T47D (cell line): ENCODE measurements at places on chromosomes 6 and 20.

DNA sequence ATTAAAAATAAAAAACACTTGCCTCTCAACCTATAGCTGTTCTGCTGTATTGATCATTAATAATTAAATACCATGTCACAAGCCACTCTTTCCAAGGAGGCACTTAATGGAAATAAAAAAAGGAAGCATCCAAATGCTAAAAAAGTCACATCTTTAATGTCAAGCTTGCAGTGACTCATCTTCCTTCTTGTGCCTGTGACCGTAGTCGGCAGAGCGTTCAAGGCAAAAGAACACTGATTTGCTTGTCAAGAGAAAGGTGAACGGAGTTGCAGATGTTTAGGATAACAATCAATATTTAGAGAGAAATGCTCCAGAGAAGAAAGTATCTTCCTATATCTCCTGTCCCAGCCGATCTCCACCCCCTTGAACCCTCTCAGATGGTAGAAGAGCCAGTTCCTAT lies 341.0 kb upstream of the OPRM1 start:
- no peak for DNase-seq

- no peak for DNase-seq
These were observed 906.8 kb upstream of the CITED2 start for GRCh38 chr6:140281236-140281635.

DNA sequence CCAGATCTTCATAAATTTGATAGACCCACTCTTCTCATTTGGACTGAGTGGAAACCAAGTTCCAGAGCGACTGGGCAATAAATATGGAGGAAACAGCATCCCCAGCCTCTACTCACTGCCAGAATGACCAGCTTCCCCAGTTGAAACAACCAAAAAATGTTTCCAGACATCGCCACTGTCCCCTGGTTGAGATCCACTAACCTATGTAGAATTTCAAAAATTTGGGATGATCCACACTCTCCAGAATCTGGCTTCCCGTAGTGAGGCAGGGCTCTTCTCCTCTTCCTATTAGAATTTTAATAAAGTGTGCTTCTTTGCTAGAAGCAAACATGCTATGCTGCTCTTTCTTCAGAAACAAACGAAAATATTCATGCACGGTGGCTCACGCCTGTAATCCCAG lies 287.0 kb upstream of the SUPT3H start:
- DNase-seq = no peak

- no peak for DNase-seq
These were observed 271.0 kb upstream of the HSF2 start for GRCh38 chr6:122128445-122128844.

DNA sequence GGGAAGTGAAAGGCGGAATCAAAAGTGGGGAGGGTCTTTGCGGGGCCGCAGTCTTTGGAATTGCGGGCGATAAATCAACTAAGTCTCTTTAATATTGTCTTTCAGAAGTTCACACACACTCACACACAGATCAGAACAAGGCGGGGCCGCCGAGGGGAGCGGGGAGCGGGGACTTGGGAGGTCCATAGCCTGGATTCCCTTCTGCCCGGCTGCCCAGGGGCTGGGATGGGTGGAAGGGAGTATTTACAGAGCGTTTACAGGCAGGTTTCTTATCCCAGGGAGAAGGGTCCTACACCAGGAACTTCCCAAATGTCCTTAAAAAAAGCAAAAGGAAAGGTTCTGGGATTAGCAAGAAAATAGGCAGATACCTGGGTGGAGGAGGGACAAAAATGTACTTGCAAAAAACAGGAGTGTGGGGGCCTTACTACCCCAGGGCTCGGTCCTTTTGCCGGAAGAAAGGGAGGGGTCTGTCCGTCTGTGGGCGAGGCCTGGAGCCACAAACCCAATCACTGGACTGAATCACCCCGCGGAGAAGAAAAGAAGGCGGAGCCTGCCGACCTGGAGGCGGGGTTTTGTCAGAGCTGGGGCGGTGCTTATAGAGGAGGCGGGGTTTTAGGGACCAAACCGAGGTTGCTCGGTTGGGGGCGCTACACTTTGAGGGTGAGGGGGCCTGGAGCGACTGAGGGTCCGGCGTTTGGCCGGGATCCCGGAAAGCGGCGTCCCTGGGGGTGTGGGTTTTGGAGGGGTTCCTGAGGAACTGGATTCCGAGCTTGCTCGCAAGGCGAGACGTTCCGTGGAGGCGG lies 3.2 kb downstream of the PRRT1 start:
- no peak for DNase-seq

GRCh38 chr6:35794536-35795452 lies 2.3 kb downstream of the CLPS start:
- no peak for DNase-seq

- no peak for DNase-seq
These were observed 11.9 kb downstream of the ADGRF4 start for GRCh38 chr6:47710295-47710694.

DNA sequence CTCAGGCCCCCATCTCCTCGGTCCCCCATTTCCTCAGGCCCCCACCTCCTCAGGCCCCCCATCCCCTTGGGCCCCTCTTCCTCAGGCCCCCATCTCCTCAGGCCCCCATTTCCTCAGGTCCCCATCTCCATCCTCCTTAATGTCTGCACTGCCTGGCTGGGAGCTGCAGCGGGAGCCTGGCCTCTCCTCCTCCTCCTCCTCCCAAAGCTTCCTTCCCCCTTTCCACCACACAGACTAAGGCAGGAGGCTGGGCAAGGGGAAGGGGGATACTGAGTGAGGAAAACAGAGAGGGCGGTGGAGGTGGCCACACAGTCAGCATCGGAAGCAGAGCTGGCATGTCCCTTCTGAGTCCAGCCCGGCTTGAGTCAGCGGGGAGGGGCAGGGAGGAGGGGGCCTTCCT lies 122.6 kb upstream of the RPS6KA2 start:
- DNase-seq = no peak

DNA sequence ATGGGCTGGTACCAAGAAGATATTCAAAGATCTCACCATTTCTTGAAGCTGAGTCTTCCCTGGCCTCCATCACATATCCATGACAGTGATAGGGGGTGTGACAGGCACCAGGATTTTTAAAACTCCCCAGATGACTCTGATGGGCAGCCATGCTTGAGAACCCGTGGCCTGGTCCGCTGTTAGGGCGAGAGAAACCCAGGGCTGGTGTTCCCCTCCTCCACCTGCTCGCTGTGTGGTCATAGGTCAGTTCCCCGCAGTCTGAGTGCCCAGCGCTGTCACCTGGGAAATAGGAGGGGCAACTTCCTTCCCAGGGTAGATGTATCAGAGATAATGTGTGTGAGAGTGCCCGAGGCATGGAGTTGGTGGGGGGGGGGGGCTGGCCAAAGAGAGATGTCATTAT lies 50.9 kb downstream of the TMEM242 start:
- no peak for DNase-seq

GRCh38 chr20:14334306-14334930 lies 3.0 kb downstream of the FLRT3 start:
- no peak for DNase-seq

DNA sequence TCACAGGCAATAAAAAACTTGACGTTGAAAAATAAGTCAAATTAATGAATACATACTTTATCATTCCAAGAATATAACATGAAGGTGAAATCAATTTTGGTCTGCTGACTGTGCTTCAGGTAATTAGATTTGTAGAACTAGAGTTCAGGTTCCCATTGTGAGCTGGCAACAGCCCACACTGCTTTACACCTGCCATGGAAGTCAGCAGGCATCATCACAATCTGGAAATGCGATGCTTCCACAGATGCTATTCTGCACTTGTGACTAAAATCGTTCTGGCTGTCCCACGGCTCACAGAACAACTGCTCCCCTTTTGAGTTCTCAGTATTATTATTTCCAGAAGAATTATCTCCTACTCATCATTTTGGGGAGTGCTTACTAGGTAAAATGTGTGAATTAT lies 62.6 kb upstream of the THEMIS start:
- no peak for DNase-seq

DNA sequence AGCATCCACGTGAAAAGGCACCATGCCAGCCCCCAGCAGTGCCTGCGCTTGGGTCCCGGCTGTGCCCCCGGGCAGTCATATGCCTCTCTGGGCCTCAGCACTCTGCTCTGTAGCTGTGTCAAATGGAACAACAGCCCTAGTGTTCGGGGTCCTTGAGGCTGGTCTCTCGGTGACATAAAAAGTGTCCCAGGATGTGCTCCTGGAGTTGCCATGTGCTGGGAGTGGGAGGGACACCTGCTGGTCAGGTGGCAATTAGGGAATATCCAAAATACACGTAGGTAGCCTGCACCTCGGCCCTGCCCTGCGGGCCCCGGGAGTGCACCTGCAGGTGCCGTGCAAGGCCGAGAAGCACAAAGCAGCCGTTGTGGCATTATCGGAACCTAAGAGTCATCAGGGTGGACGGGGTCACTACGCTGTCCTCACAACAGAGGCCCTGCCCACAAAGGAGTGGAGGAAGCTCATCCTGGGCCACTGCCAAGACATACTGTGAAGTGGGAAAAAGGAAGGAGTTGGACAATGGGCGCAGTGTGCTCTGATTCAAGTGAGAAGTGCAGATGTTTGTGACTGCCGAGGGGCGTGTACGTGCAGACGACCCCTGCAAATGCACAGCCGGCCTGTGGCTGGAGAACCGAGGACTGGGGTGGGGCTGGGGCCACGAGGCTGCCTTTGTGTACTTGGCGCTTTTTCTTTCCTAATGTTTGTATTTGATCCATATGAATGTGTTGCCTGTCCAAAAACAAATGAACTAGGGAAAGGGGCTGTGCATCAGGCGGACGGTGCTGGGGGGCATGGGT lies 24.6 kb downstream of the SLCO4A1 start:
- no peak for DNase-seq

- DNase-seq = no peak
These were observed 213.7 kb downstream of the SYNE1 start for GRCh38 chr6:152423216-152424103.

DNA sequence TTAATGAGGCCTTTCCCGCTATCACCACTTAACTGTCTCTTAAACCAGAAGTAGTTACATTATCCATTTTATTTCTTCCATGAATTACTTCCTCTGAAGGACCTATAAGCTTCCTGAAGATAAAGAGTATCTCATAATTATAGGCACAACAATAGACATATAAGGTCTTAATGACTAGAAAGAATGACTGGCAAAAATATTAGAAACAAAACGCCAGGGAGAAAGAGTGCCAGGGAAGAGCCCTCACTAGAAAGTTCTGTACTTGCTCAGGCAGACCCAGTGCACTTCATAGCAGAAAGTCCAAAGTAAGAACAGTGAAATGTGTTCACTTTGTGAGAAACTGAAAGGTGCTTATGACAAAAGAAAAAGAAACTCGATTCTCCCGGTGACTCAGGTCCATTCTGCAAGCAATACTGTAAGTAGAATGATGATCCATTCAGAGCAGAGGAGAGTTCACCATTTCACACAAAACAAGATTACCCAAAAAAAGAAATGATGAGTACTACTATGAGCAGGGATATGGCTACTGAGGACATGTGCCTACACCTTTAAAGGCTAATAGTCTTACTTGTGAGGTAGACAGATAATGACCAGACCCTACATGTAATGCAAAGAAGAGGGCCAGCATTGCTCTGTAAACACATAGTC lies 5.5 kb downstream of the ZNF334 start:
- DNase-seq = no peak

DNA sequence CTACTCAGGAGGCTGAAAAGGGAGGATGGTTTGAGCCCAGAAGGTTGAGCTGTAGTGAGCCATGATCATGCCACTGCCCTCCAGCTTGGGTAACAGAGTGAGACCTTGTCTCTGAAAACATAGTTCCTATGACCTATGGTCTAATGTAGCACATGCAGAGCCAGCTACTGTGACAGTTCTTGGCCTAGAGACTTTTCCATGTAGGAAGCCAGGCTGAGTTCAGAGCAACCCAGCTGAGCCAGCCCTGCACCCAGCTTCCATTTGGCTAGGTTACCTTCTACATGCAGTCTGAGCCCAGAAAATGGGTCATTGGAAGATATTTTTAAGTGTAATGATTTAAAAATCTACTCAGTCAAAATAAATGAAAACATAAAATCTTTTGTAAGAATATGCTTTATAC lies 92.8 kb downstream of the FNDC1 start:
- DNase-seq = no peak

- DNase-seq = no peak
These were observed 17.6 kb upstream of the SGK2 start for GRCh38 chr20:43541214-43541613.

DNA sequence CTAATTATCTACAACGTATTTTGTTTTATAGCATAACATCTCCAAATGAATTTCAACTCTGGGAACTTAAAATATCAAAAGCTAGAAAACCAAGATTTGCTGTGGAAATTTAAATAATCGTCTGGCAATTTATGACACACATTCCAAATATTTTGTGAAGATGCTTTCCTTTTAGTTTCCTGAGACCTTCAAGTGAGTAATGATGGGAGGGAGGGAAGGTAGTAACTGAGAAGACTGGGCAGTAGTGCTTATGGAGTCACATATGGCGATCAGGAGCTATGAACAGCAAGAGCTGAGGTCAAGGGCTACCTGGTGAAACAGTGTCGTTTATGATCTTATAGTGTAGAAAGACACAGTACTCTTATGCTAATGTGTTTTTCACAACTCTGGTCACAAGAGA lies 178.2 kb upstream of the THEMIS start:
- DNase-seq = no peak

DNA sequence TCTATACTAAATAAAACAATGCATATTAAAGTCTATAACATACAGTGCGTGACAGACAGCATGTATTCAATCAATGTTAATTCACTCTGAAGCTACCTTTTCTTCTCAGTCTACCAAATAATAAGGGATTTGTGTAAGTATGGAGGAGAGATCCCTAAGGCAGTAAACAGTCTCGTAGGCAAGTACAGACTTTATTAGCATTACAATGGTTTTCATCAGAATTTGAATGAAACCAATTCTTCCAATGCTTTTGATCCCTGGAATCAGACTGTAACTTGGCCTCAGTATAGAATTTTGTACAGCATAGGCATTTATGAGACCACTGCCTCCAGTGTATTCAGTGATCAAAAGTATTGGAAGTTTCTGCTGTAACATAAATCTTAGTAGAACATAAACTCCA lies 19.5 kb downstream of the LYRM4 start:
- DNase-seq = no peak
